MCF 10A (cell line): ENCODE measurements at places on chromosomes 7 and 10. TPM values are rescaled to one million over a fixed set of nuclear protein-coding genes. Genes with fewer than 3 reads are reported as not detected.
A peak's percentile ranks its signal among the peaks of the same experiment; 100 is the strongest.

The FANK1 gene
- 1.8 and 2.5 TPM in 2 replicates for total RNA-seq

- H3K36me3 ChIP-seq, result peaks cover 20% of the 10 kb centered on the region
- no peaks in the 10 kb centered on the region for H3K27me3 ChIP-seq
- peak; percentile 97 for DNase-seq
- peak overlapping the region; percentile 56 for H3K4me3 ChIP-seq
- H3K27ac ChIP-seq, result peak overlapping the region; percentile 93
Observed at GRCh38 chr10:3095373-3096139, 28.2 kb downstream of the PFKP start.

The LIPM gene
- not detected in 2 replicates for total RNA-seq

DNA sequence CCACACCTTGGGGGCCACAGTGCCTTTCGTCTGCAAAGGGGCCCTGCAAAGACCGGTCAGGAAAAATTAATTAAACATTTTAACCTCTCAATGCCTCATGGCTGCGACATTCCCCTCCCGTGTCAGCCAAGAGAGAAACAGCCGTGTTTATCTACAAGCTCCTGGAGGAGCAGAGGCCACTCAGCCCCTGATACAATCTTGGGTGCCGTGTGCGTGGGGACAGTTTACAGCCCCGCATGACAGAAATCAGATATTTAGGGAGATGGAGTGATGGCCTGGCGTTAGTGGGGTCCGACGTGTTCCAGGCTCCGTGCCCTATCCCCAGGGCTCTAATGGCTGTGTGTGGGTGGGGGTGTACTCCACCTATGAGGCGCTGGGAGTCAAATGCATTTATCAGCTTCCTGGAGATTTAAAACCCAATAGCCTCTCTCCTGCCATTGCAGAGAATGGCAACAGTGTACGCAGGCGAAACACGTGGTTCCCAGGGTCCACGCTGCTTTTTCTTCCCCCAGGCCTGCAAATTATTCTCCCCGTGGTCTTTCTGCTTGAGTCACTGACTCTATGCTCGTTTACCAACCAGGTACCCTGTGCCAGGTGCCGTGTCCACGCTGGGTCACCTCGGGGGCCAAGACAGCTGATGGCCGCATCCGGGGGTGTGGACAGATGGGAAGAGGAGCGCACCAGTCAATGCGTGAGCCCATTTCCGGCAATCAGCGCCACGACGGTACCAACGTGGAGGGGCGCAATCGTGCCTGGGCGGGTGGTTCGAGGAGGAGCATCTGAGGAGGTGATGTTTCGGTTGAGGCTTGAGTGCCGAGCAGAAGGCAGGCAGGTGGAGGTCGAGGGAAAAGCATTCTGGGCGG lies 26.6 kb upstream of the PSMG3 start:
- H3K4me3 ChIP-seq, result no peak overlapping the region
- no peak overlapping the region for H3K27ac ChIP-seq
- H3K4me1 ChIP-seq, result no peaks in the 10 kb centered on the region
- DNase-seq, result no peak

The TMEM139 gene
- 8.1 and 9.2 TPM in 2 replicates for total RNA-seq

GRCh38 chr7:92325858-92326257 lies 80.1 kb downstream of the ANKIB1 start:
- H3K27ac ChIP-seq, result no peak overlapping the region
- no peak overlapping the region for H3K4me3 ChIP-seq
- peaks cover under 1% of the 10 kb centered on the region for H3K36me3 ChIP-seq

The CACUL1 gene
- total RNA-seq, result 45.9 and 51.0 TPM in 2 replicates

GRCh38 chr10:72689660-72690059 lies 2.3 kb upstream of the MCU start:
- no peak overlapping the region for H3K4me3 ChIP-seq
- H3K27me3 ChIP-seq, result no peaks in the 10 kb centered on the region
- no peak for DNase-seq
- H3K36me3 ChIP-seq, result no peaks in the 10 kb centered on the region
- H3K27ac ChIP-seq, result no peak overlapping the region
- H3K4me1 ChIP-seq, result peaks cover 42% of the 10 kb centered on the region

DNA sequence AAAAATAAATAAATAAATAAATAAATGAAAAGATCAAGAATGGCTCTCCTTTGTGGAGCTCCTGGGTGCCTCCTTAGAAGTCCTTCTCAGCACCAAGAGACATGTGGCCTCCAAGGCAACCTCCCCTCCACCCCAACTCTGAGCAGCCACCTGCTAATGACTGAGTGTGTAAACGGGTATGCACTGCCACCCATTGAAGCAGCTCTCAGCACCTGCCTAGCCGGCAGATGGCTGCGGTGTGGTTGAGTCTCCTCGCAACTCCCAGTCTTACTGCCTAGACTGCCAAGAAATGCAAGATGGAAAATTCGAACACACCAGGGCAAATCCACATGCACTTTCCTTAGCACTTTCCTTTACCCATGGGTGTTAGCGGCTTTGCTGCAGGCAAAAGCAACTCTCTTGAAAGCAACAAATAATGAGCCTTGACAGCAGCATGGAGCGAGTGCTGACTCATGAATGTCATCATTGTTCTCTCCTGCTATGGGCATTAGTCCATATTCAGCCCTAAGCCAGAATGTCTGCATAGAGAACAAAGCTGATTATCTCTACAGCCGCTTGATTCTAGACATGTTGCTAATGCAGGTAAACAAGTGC lies 913.9 kb upstream of the AUTS2 start:
- no peaks in the 10 kb centered on the region for H3K27me3 ChIP-seq
- no peak overlapping the region for H3K4me3 ChIP-seq
- no peaks in the 10 kb centered on the region for H3K4me1 ChIP-seq
- no peak for DNase-seq

- peak; percentile 90 for DNase-seq
- peaks cover 70% of the 10 kb centered on the region for H3K4me1 ChIP-seq
- no peaks in the 10 kb centered on the region for H3K36me3 ChIP-seq
- peak overlapping the region; percentile 50 for H3K27ac ChIP-seq
- no peaks in the 10 kb centered on the region for H3K27me3 ChIP-seq
Observed at GRCh38 chr10:73889014-73889413, 14.7 kb upstream of the CAMK2G start.

- peak overlapping the region; percentile 58 for H3K4me3 ChIP-seq
- DNase-seq, result peak; percentile 21
- H3K27ac ChIP-seq, result no peak overlapping the region
Observed at GRCh38 chr7:20778063-20778721, 8.5 kb downstream of the SP8 start.

DNA sequence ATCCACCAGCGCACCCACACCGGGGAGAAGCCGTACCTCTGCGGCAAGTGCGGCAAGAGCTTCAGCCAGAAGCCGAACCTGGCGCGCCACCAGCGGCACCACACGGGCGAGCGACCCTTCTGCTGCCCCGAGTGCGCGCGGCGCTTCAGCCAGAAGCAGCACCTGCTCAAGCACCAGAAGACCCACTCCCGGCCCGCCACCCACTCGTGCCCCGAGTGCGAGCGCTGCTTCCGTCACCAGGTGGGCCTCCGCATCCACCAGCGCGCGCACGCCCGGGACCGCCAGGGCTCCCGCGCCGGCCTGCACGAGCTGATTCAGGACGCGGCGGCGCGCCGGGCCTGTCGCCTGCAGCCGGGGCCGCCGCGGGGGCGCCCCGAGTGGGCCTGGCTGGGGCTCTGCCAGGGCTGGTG lies 17.7 kb downstream of the ZNF775 start:
- H3K36me3 ChIP-seq, result peaks cover 9% of the 10 kb centered on the region
- no peak overlapping the region for H3K4me3 ChIP-seq
- no peaks in the 10 kb centered on the region for H3K27me3 ChIP-seq
- DNase-seq, result no peak
- H3K4me1 ChIP-seq, result peaks cover 18% of the 10 kb centered on the region

The CCDC7 gene
- total RNA-seq, result 6.3 and 9.2 TPM in 2 replicates

GRCh38 chr10:102375250-102375649 lies 20.3 kb upstream of the NFKB2 start:
- peaks cover 71% of the 10 kb centered on the region for H3K36me3 ChIP-seq
- DNase-seq, result no peak
- H3K4me1 ChIP-seq, result no peaks in the 10 kb centered on the region
- H3K4me3 ChIP-seq, result no peak overlapping the region

GRCh38 chr10:48614481-48615390 lies 9.9 kb upstream of the ARHGAP22 start:
- H3K36me3 ChIP-seq, result no peaks in the 10 kb centered on the region
- H3K27ac ChIP-seq, result no peak overlapping the region
- no peak overlapping the region for H3K4me3 ChIP-seq
- DNase-seq, result no peak

- H3K4me1 ChIP-seq, result peaks cover 44% of the 10 kb centered on the region
- peak overlapping the region; percentile 10 for H3K4me3 ChIP-seq
- DNase-seq, result peak; percentile 88
Observed at GRCh38 chr7:28155964-28156363, 24.6 kb downstream of the JAZF1 start.

The GPR146 gene
- total RNA-seq, result 0.27 TPM in 1 of 2 replicates, not detected in the other

The MMP21 gene
- not detected in 2 replicates for total RNA-seq

GRCh38 chr7:108308903-108309302 lies 147.3 kb downstream of the NRCAM start:
- H3K27ac ChIP-seq, result peak overlapping the region; percentile 88
- H3K4me1 ChIP-seq, result peaks cover 40% of the 10 kb centered on the region
- peak; percentile 64 for DNase-seq
- no peak overlapping the region for H3K4me3 ChIP-seq

GRCh38 chr7:22894546-22894945 lies 71.9 kb upstream of the TOMM7 start:
- peaks cover 7% of the 10 kb centered on the region for H3K4me1 ChIP-seq
- H3K4me3 ChIP-seq, result no peak overlapping the region
- no peaks in the 10 kb centered on the region for H3K27me3 ChIP-seq
- no peak for DNase-seq
- no peaks in the 10 kb centered on the region for H3K36me3 ChIP-seq
- no peak overlapping the region for H3K27ac ChIP-seq

DNA sequence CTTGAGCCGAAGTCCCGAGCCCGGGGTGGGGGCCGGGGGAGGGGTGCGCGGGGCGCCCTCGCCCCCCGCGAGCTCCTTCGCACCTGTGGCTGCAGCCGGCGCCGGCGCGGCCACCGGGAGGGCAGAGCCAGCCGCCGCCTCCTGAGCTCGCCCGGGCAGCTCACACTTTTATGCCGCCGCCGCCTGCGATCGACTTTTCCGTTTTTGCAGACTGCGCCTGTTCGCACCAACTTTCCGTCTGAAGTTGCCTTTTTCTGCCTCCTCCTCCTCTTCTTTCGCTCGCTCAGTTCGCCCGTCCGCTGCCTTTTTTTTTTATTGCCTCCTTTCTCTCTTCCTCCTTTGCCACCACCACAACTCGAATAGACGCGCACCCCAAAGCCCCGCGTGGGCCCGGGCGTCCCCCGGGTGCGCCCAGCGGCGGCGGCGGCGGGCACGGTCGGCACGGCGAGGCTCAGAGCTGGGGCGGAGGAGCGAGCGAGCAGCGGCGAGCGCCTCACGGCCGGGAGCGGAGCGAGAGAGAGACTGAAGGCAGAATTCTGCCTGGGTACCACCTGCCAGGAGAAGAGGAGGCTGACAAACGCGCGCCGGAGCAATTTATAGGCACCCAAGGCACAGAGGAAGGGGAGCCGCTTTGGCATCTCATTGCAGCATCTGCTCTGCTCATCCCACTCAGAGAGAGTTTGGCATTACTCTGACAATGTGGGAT lies at the start of gene C1QL3:
C1QL3 (minus strand) TSS at position 569 of the 706 bp plus-strand sequence. CDS start 814 bp downstream, outside the sequence.
- no peaks in the 10 kb centered on the region for H3K4me1 ChIP-seq
- no peak for DNase-seq
- H3K36me3 ChIP-seq, result peaks cover 19% of the 10 kb centered on the region
- H3K27ac ChIP-seq, result no peak within 1 kb of the TSS
- H3K4me3 ChIP-seq, result no peak within 1 kb of the TSS

GRCh38 chr10:124126983-124127385 lies 33.6 kb upstream of the CHST15 start:
- H3K27ac ChIP-seq, result no peak overlapping the region
- no peaks in the 10 kb centered on the region for H3K27me3 ChIP-seq
- DNase-seq, result no peak
- no peaks in the 10 kb centered on the region for H3K4me1 ChIP-seq
- H3K4me3 ChIP-seq, result no peak overlapping the region

DNA sequence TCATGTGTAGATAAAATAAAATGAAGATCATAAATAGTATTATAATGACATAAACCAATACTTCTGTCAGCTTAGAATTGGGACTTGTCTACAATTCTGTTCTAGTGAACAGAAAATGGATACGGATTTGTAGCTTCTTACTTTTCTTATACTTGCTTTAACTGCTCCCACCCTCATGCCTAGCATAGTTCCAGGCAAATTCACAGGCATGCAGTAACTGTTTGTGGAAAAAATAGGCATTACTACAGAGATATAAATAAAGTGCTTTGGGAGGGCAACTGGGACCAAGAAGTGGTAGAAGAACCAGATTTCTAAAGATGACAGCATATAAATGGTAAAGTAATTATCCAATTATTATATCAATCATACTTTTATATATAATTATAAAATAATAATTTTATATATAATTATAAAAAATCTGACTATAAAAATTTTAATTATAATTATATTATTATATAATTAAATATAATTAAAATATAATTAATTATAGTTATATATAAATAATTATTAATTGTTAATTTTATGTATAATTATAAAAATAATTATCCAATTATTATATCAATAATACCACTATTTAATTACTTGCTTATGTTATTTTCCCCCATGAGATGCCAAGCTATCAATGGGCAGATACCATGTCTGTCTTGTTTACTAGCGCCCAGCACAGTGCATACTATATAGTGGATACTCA lies 144.1 kb downstream of the NOC3L start:
- H3K27ac ChIP-seq, result no peak overlapping the region
- peaks cover under 1% of the 10 kb centered on the region for H3K4me1 ChIP-seq
- no peak overlapping the region for H3K4me3 ChIP-seq
- no peaks in the 10 kb centered on the region for H3K36me3 ChIP-seq
- no peaks in the 10 kb centered on the region for H3K27me3 ChIP-seq
- DNase-seq, result no peak

The CPXM2 gene
- not detected in 2 replicates for total RNA-seq

DNA sequence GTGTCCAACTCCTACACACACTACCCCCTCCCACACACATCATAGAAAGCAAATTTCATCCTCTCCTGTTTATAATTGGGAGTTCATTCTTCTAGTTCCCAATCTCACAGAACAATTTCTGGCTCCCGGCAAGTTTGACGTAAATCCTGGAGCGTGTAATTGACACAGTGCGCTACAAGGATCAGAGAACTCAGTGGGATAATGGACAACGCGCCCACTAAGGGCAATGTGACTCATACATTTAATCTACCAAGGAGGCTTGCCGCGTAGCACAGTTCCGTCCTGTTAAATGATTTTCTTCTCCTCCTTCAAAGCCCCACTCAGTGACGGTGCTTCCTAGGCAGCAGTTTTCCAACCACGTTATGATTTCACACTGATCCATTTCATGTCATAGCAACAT lies 277.6 kb downstream of the SFMBT2 start:
- no peaks in the 10 kb centered on the region for H3K36me3 ChIP-seq
- H3K27ac ChIP-seq, result no peak overlapping the region
- no peaks in the 10 kb centered on the region for H3K4me1 ChIP-seq
- peaks cover 64% of the 10 kb centered on the region for H3K27me3 ChIP-seq
- H3K4me3 ChIP-seq, result no peak overlapping the region
